Activated CD4-positive, alpha-beta T cell treated with anti-CD3 and anti-CD28 coated beads, Interleukin-2, amount 10 ng/mL, durations not matched to agents 24 days and 14 days (primary cell): ENCODE measurements at places on chromosomes 1 and 21. TPM values are rescaled to one million over a fixed set of nuclear protein-coding genes. Genes with fewer than 3 reads are reported as not detected.

GRCh38 chr21:41868062-41868710 is 11.0 kb downstream of the PRDM15 start:
- DNase-seq = no peak
- no peak overlapping the region for H3K27ac ChIP-seq
- peaks cover 12% of the 10 kb centered on the region for H3K4me1 ChIP-seq
- peaks cover 3% of the 10 kb centered on the region for H3K36me3 ChIP-seq
- no peak overlapping the region for H3K4me3 ChIP-seq
- no peaks in the 10 kb centered on the region for H3K27me3 ChIP-seq

GRCh38 chr1:24329797-24330543 is 10.8 kb downstream of the GRHL3 start:
- no peak for DNase-seq
- H3K4me3 ChIP-seq = no peak overlapping the region
- peaks cover 3% of the 10 kb centered on the region for H3K4me1 ChIP-seq
- no peak overlapping the region for H3K27ac ChIP-seq

GRCh38 chr21:45403133-45403824 is 1.7 kb upstream of the COL18A1 start:
- H3K27ac ChIP-seq = no peak overlapping the region
- H3K4me3 ChIP-seq = peak overlapping the region; percentile 80
- no peak for DNase-seq
- peaks cover 3% of the 10 kb centered on the region for H3K36me3 ChIP-seq

DNA sequence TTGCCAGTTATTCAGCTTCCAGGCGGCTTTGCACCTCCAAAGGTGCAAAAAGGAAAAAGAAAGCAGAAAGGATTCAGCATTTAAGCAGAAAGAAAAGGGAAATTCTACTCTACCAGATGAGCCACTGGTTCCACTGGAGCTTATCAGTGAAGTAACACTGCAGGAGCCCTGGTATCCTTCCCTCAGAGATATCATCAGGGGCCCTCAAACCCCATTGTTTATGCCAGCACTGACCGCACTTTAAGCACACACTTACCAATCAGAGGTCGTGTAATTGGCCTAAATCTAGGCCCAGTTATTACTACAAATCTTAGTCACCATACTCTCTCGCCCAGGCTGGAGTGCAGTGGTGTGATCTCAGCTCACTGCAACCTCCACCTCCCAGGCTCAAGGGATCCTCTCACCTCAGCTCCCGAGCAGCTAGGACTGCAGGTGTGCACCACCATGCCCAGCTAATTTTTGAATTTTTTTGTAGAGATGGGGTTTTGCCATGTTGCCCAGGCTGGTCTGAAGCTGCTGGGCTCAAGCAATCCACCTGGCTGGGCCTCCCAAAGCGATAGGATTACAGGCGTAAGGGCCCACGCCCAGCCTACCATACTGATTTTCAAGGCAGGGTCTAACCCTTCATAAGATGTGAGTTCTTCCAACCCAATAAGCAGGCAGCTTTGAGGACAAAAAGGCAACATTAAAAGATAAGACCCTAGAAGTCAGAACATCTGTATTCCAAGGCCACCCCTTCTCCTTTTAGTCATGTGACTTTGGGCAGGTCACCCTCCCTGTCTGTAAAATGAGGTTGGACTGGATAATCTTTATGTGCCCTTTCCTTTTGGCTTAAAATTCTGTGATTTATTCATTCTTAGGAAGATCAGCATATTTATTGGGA is 125.3 kb downstream of the SYT2 start:
- DNase-seq = no peak
- H3K4me1 ChIP-seq = peaks cover 6% of the 10 kb centered on the region
- no peaks in the 10 kb centered on the region for H3K36me3 ChIP-seq
- H3K4me3 ChIP-seq = no peak overlapping the region
- H3K27me3 ChIP-seq = no peaks in the 10 kb centered on the region

GRCh38 chr1:85554630-85555327 is 25.8 kb upstream of the CCN1 start:
- no peak overlapping the region for H3K4me3 ChIP-seq
- peaks cover 8% of the 10 kb centered on the region for H3K27me3 ChIP-seq
- no peak overlapping the region for H3K27ac ChIP-seq
- no peak for DNase-seq

DNA sequence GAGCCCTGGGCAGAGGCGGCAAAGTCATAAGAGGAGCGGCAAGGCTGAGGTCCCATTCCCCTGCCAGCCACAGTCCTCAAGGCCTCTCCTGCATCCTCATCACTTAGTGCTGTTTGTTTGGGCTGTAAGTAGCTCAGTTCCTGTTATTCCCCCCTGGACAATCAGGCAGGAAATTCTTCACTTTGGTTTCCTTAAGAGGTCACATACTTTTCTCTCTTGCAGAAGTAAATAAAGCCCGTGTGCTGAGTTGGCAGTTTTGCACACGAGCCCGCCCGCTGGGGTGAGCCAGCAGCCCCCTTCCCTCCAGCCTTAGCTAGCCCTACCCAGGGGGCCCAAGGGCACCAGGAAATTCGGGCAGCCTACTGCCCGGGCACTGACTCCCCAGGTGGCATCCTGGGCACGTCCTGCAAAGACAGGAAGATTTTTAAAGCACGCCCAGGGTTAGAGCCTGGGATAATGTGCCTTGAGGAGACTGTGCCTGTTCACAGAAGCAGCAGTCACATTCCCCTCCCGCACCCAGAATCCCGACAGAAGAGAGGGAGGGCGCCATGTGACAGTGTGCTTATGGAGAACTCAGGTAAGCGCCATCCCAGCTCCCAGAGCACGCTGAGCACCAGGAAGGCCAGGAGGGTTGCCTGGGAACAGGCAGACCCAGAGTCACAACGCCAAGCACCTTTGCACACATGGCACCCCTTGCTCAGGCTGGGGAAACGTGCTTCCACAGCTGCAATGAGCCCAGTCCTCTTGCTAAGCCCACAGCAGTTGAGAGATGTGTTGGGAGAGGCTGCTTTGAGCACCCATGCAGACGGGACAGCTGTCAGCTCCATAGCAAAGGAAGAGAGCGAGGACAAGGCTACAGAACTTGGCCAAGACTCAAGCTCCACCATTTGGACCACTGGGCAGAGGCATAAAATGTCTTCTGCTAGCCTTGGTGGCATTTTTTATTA is 144.5 kb upstream of the TMEM51 start:
- DNase-seq = no peak
- H3K4me3 ChIP-seq = no peak overlapping the region
- no peaks in the 10 kb centered on the region for H3K36me3 ChIP-seq
- no peaks in the 10 kb centered on the region for H3K27me3 ChIP-seq

- no peaks in the 10 kb centered on the region for H3K27me3 ChIP-seq
- no peaks in the 10 kb centered on the region for H3K4me1 ChIP-seq
- H3K36me3 ChIP-seq = peaks cover 18% of the 10 kb centered on the region
- DNase-seq = no peak
- no peak overlapping the region for H3K4me3 ChIP-seq
These were observed 27.6 kb downstream of the ZNF496 start for GRCh38 chr1:247304031-247304430.

Gene CD101
- 0.82 and 1.2 TPM in 2 replicates for total RNA-seq

GRCh38 chr1:111541721-111542120 is 38.3 kb upstream of the ADORA3 start:
- no peak for DNase-seq
- H3K27me3 ChIP-seq = peaks cover 29% of the 10 kb centered on the region
- no peak overlapping the region for H3K4me3 ChIP-seq
- no peak overlapping the region for H3K27ac ChIP-seq
- peaks cover 12% of the 10 kb centered on the region for H3K4me1 ChIP-seq

- no peaks in the 10 kb centered on the region for H3K36me3 ChIP-seq
- no peak overlapping the region for H3K4me3 ChIP-seq
- H3K27ac ChIP-seq = no peak overlapping the region
- no peak for DNase-seq
- H3K27me3 ChIP-seq = peaks cover 2% of the 10 kb centered on the region
- no peaks in the 10 kb centered on the region for H3K4me1 ChIP-seq
These were observed 29.1 kb downstream of the SERINC2 start for GRCh38 chr1:31441970-31442647.
